ENCODE measurements at places on chromosomes 1 and 21.

DNA sequence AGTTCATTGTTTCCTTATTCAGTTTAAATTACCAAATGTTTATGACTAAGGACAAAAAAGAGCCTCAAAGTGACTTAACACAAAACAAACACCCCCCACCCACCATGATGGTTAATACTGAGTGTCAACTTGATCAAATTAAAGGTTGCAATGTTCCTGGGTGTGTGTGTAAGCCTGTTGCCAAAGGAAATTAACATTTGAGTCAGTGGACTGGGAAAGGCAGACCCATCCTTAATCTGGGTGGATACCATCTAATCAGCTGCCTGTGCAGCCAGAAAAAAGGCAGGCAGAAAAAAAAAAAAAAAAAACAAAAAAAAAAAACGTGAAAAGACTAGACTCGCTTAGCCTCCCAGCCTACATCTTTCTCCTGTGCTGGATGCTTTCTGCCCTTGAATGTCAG, 543.4 kb downstream of the NEGR1 start:
- no peaks in the 10 kb centered on the region for H3K27me3 ChIP-seq
- H3K4me1 ChIP-seq, result no peaks in the 10 kb centered on the region
- no peak for DNase-seq
- no peaks in the 10 kb centered on the region for H3K36me3 ChIP-seq
- no peak overlapping the region for H3K4me3 ChIP-seq

GRCh38 chr1:29224356-29224837, 6.3 kb downstream of the MECR start:
- no peaks in the 10 kb centered on the region for H3K4me1 ChIP-seq
- H3K27ac ChIP-seq, result no peak overlapping the region
- H3K36me3 ChIP-seq, result no peaks in the 10 kb centered on the region
- DNase-seq, result no peak
- no peak overlapping the region for H3K4me3 ChIP-seq

GRCh38 chr1:162405800-162406199, 6.1 kb downstream of the SH2D1B start:
- no peaks in the 10 kb centered on the region for H3K4me1 ChIP-seq
- no peak overlapping the region for H3K4me3 ChIP-seq
- no peak for DNase-seq
- H3K36me3 ChIP-seq, result no peaks in the 10 kb centered on the region
- no peaks in the 10 kb centered on the region for H3K27me3 ChIP-seq

DNA sequence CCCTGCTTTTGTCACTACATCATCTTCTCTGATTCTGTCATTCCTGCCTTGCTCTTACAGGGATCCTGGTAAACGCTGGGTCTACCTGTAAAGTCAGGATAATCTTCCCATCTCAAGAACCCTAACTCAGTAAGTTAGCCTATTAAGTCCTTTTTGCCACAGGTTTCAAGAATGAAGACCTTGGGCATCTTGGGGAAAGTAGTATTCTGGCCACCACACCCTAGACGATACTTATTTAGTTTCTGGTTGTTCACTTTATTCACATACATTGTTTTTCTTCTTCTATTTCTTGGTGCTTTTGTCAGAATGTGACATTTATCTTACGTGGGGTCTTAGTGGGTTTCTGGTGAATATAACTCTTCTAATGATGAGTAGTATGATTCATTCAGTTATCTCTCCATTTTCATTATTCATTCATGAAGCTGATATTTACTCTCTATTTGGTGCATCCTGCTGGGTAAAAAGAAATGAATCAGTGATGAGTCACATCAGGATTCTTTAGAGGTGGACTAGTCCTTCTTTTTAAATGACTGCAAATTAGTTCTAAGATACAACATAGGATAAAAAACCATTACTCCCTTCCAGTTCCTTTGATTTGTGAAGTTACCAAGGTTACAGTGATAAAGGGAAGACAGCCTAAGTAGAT, 514.4 kb upstream of the B3GALT2 start:
- DNase-seq, result no peak
- H3K4me1 ChIP-seq, result no peaks in the 10 kb centered on the region
- no peaks in the 10 kb centered on the region for H3K36me3 ChIP-seq
- no peak overlapping the region for H3K27ac ChIP-seq

DNA sequence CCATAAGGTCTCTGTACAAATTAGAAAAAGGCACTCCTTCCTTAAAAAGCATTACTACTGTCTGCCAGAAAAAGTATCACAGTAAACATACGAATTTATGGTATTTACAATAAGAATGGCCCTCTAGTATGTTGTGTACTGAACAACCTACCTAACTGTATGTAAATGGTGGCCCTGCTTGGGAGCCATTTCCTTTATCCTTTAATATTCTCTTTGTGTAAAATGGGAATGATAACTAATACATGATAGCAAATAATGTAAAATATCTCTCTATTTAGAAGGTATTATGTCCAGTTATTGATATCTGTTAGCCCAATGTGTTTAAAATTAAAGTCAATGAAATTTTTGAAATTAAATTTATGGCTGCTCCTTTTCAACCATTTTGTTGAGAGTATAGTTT, 5.2 kb downstream of the DR1 start:
- H3K4me3 ChIP-seq, result no peak overlapping the region
- H3K27ac ChIP-seq, result no peak overlapping the region
- no peaks in the 10 kb centered on the region for H3K36me3 ChIP-seq
- H3K4me1 ChIP-seq, result peaks cover 75% of the 10 kb centered on the region
- no peak for DNase-seq

GRCh38 chr1:23394181-23394580, 24.5 kb upstream of the ZNF436 start:
- H3K27me3 ChIP-seq, result no peaks in the 10 kb centered on the region
- no peak overlapping the region for H3K4me3 ChIP-seq
- H3K4me1 ChIP-seq, result no peaks in the 10 kb centered on the region
- H3K36me3 ChIP-seq, result no peaks in the 10 kb centered on the region
- DNase-seq, result no peak

DNA sequence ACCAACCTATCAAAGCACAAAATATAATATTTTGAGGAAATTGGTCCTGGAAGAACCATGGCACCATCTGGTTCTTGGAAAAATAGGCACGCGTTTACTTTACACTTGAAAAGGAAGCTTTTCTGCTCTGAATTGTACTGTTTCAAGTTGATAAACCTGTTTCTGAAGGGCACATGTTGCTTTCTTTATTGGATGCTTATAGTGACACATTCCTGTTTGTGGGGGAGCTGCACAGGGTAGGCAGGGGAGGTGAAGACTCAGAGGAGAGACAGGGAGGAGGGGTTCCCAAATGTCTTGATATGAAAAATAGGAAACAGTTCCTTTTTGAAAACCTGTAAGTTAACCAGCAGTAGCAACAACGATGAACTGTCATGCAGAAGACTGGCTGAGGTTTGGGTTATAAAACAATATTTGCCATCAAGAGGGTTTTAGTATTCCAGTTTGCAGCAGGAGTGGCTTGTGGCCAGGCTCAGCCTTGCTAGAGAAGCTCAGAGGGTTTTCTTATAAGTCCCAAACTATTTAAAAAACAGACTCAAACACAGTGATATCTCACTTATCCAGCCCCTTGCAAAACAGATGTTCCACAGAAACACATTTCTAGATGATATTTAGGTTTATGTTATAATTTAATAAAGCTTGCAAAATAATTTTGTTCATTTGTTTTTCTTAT, 127.0 kb upstream of the MROH9 start:
- no peak overlapping the region for H3K4me3 ChIP-seq
- H3K27ac ChIP-seq, result no peak overlapping the region
- H3K27me3 ChIP-seq, result no peaks in the 10 kb centered on the region
- DNase-seq, result no peak
- no peaks in the 10 kb centered on the region for H3K4me1 ChIP-seq

DNA sequence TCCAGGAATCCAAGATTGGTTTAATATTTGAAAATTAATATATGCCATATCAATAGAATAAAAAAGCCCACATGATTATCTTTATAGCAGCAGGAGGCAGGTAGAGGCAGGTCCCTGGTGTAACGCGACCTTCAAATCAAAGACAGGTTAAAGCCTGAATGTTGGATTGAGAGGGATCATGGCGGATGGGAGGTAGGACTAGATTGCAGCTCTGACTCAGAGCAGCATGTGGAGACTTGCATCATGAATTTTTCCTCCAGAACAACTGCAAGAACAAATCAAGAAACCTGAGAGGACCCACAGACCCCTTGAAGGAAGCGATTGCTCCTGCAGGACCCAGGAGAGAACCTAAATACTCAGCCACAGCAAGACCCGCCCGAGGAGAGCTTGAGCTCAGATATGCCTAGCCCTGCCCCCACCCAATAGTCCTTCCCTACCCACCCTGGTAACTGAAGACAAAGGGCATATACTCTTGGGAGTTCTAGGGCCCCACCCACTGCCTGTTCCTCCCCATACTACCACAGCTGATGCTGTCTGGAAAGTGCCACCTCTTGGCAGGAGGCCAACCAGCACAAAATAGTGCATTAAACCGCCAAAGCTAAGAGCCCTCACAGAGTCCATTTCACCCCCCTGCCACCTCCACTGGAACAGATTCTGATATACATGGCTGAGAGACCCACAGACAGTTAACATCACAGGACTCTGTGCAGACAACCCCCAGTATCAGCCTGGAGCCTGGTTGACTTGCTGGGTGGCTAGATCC, 19.5 kb downstream of the S100B start:
- H3K36me3 ChIP-seq, result peaks cover 14% of the 10 kb centered on the region
- H3K27me3 ChIP-seq, result no peaks in the 10 kb centered on the region
- peak overlapping the region; percentile 30 for H3K27ac ChIP-seq
- no peak for DNase-seq
- no peak overlapping the region for H3K4me3 ChIP-seq

GRCh38 chr1:180265201-180265600, 35.1 kb downstream of the LHX4 start:
- no peak overlapping the region for H3K4me3 ChIP-seq
- H3K4me1 ChIP-seq, result no peaks in the 10 kb centered on the region
- no peak overlapping the region for H3K27ac ChIP-seq
- H3K27me3 ChIP-seq, result no peaks in the 10 kb centered on the region

GRCh38 chr1:153629971-153630370, 1.7 kb downstream of the S100A1 start:
- peaks cover 7% of the 10 kb centered on the region for H3K36me3 ChIP-seq
- no peak for DNase-seq
- no peak overlapping the region for H3K4me3 ChIP-seq
- no peaks in the 10 kb centered on the region for H3K27me3 ChIP-seq

DNA sequence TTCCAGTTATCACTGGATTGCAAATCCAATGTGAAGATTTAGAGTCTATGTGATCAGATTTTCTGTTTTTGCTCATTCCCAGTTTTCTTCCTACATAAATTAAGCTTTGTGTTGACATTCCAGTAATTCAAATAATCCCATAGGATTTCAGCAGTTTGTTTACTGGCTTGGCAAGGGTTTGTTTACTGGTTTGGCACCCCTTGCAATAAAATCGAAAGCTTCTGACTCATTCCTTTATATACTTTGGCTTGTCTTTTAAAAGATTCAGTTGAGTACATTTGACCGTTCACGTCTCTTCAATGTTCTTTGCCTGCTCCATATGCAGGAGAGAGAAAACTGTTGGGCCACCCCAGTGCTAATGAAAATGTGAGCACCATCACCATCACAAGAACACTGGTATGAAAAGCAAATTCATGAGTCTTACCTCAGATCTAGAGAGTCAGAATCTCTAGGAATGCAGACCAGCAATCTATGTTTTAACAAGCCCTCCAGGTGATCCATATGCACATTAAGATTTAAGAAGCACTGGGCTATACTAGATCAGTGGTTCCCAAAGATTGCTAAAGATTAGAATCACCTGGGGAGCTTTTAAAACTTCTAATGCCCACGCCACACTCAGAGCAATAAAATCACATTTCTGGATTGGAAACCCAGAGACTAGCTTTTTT, 32.8 kb downstream of the ZC3H11B start:
- H3K36me3 ChIP-seq, result no peaks in the 10 kb centered on the region
- no peak for DNase-seq
- no peaks in the 10 kb centered on the region for H3K4me1 ChIP-seq
- no peak overlapping the region for H3K4me3 ChIP-seq
- H3K27me3 ChIP-seq, result no peaks in the 10 kb centered on the region

DNA sequence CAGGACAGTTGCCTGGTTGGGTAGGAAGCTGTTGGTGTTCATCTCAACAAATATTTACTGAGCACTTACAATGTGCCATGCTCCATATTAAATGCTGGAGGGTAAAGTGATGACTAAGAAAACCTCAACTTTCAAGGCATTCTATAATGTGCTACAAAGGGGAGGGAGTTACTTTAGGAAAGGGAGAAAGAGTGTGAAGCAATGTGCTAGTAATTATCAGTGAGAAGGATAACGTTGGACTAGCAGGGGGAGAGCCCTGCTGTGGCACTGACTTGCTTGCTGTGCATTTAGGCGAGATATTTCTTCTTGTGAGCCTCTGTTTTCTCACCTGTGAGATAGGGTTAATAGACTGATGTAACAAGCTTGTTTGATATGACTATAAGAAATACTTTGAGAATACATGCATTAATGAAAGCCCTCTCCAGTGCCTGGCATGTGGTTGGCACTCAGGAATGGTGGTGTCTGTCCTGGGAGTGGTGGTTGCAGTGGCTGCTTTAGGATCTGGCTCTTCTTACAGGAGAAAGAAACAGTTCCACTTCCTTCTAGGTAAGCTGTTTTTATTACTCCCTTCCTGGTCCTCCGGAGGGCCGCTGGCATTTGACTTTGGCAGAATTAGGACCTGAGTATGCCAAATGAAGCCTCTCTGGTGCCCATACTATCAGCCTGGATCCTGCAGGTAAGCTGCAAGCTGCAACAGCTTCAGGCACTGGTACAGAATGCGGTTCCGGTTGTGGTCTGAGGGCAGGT, 111.1 kb upstream of the COA6 start:
- no peak overlapping the region for H3K27ac ChIP-seq
- H3K4me1 ChIP-seq, result no peaks in the 10 kb centered on the region
- no peaks in the 10 kb centered on the region for H3K27me3 ChIP-seq
- DNase-seq, result no peak
- no peak overlapping the region for H3K4me3 ChIP-seq

DNA sequence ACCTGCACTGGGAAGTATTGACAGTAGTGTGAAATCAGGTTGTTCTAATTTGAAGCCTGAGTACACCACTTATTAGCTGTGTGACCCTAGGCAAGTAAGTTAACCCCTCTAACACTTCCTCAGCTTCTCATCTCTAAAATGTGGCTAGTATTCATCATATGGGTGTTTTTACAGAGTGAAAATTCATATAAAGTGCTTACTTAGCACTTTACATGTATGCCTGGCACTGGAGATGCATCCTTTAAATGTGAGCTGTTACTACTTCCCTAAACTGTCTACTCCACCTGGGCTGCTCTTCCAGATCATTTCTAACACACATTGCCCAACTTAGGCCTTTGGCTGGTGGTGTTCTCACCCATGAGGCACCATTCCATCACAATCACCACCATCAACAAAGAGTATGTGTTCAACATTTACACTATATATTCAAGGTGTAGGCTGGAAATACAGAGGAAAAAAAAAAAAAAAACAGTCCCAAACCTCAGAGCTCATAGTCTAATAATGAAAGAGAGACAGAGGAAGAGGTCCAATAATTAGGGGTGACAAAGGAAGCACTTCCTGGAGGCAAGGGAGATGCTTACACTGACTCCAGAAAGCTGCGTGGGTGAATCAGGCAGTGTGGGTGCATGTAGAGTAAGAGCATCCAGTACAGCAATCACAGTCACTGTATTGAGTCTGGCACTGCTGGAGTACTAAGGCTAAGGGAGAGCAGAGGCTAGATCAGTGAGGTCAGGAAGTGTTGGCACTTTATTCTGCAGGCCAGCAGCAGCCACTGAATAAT, 3.6 kb downstream of the STX6 start:
- H3K4me3 ChIP-seq, result no peak overlapping the region
- DNase-seq, result no peak
- H3K36me3 ChIP-seq, result peaks cover 5% of the 10 kb centered on the region
- H3K27me3 ChIP-seq, result no peaks in the 10 kb centered on the region
- H3K4me1 ChIP-seq, result no peaks in the 10 kb centered on the region

- H3K4me1 ChIP-seq, result no peaks in the 10 kb centered on the region
- H3K27ac ChIP-seq, result no peak overlapping the region
- no peak for DNase-seq
- no peaks in the 10 kb centered on the region for H3K36me3 ChIP-seq
- no peaks in the 10 kb centered on the region for H3K27me3 ChIP-seq
- H3K4me3 ChIP-seq, result peak overlapping the region; percentile 35
These were observed 22.9 kb downstream of the TSHB start for GRCh38 chr1:115052454-115053083.
